ENCODE measurements at places on chromosomes 2 and 18. TPM values are rescaled to one million over a fixed set of nuclear protein-coding genes. Genes with fewer than 3 reads are reported as not detected.

- no peak for DNase-seq
Observed at GRCh38 chr2:42767899-42768705, 4.2 kb upstream of the OXER1 start.

- DNase-seq: no peak
Observed at GRCh38 chr2:96860065-96861029, 2.5 kb upstream of the ANKRD39 start.

RGPD4 gene
- polyA plus RNA-seq: not detected

DNA sequence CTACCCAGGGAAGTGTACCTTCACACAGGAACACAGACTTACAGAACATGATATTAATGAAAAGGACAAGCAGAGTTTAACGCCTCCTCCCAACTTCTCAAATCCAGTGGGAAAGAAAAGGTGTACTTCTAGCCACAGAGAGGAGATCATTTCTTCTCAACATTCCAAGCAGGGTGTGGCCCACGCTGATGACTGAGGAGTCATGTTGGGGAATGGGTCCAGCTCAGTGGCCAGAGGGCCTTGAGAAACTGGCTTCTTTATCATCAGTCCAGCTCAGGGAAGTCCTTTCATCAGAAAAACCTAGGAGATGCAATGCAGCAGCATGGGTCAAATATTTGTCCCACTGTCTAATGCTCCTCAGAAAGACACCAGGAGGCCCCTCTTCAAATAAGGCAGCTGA, 63.0 kb downstream of the RBM43 start:
- DNase-seq: no peak

DNA sequence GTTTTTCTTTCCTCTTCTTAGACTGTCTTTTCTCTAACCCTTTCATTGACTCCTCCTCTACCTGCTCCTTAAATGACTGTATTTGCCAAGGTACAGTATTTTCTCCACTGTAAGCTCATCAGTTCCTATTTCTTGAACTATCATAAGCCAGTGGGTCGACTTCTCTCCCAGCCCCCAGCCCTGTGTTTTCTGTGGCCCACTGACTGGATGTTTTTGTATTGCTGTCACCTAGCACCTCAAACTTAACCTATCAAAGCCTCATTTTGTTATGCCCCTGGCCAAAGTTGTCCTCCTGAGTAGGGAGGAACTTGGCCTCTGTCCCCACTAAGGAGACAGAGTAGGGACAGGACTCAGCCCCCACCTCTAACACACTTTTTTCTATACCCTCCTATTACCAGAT, 65.4 kb upstream of the CABLES1 start:
- no peak for DNase-seq

GRCh38 chr2:155372969-155373368, 674.5 kb downstream of the KCNJ3 start:
- DNase-seq: no peak

GRCh38 chr2:221614274-221614673, 42.2 kb upstream of the EPHA4 start:
- DNase-seq: no peak

DSG2 gene
- 55.2 TPM for polyA plus RNA-seq

GRCh38 chr2:241636182-241637017, 558 bp downstream of the THAP4 start:
- no peak for DNase-seq

GCG gene
- not detected for polyA plus RNA-seq

DNA sequence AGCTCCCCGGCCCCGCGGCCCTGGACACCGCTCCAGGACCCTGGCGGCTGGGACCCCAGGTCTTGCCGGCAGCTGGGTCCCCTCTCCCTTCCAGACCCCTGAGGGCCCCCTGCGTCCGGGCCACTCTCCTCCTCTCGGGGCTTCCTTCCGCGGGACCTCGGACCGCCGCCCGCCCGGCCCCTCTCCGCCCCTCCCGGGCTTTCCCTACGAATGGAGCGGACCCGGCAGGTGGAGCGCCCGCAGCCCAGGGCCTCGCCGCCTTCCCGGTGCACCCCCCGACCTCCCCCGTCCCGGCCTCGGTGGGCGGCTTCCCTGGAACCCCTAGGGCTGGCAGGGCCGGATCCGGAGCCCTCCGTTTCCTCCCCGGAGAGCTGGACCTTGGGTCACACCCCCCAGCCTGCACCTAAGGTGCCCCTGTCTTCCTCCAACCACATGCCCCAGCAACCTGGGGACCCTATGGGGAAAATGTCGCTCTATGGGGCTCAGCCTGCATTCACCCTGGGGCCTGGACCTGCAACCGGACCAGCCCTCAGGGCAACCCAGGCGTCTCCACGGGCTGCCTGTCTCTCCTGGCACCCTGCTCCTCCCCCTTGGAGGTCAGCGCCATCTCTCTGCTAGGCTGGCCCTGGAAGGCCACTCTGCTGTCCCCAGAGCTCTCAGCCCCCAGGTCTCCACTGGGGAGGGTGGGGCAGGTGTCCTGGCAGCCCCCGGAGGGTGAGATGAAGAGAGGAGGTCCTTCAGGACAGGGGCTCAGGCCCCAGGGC, 730 bp downstream of the B3GNT7 start:
- no peak for DNase-seq

EIF2B4 gene
- 54.5 TPM for polyA plus RNA-seq

ONECUT2 gene
- 0.08 TPM for polyA plus RNA-seq

OBSL1 gene
- polyA plus RNA-seq: 193 TPM

ASAP2 gene
- 50.3 TPM for polyA plus RNA-seq

FOXI3 gene
- polyA plus RNA-seq: 0.14 TPM

DNA sequence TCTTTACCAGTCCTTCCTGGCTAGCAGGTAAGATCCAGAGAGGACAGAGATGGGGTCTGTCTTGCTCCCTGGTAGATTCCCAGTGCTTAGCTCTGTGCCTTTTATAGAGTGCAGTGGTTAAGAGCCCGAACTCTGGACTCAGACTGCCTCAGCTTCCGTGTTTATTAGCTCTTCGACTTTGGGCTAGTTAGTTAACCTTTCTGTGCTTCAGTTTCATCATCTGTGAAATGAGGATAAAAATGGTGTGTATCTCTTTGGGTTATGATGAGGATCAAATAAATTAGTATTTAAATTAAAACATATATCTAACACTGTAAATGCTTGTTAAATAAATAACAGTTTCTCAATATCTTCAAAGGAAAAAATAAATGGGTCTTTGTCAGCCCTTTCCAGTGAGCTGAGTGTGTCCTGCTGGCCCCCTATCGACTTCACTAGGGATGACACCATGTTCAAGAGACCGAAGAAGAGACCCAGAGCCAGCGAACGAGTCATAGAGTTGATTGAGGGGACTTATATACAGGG, 38.2 kb downstream of the CERS6 start:
- no peak for DNase-seq

GRCh38 chr18:79991494-79991893, 3.1 kb upstream of the TXNL4A start:
- DNase-seq: no peak

- DNase-seq: no peak
Observed at GRCh38 chr2:114049280-114049679, 159.4 kb downstream of the ACTR3 start.

GRCh38 chr2:51710222-51710621, 678.3 kb upstream of the NRXN1 start:
- DNase-seq: no peak

DNA sequence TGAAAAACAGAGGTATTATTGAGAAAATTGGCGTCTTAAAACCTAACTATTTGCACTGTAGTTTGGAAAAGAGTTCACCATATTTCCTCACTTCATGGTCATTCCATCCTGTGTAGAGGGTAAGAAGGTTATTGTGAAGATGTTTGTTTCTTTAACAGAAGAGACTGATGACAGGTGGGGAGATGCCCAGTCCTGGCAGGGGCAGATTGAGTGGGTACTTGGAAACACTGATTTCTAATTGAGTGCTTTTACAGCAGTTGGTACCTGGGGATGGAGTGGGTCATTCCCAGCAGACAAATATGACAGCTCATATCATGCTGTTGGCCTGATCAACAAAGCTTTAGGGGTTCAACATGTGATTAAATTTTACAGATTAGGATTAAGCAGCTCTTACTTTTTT, 67.5 kb downstream of the MYOM1 start:
- no peak for DNase-seq

DAW1 gene
- polyA plus RNA-seq: 0.67 TPM

RFX8 gene
- polyA plus RNA-seq: 0.87 TPM

VSNL1 gene
- polyA plus RNA-seq: 4.3 TPM

RASGRP3 gene
- polyA plus RNA-seq: 17.1 TPM

ASB18 gene
- not detected for polyA plus RNA-seq

GRCh38 chr2:127359520-127359919, 28.3 kb downstream of the MAP3K2 start:
- DNase-seq: no peak

GRCh38 chr2:42102591-42103450, 55.0 kb downstream of the PKDCC start:
- peak; percentile 73 for DNase-seq

- DNase-seq: no peak
Observed at GRCh38 chr2:68469935-68470334, 2.5 kb downstream of the APLF start.

DNA sequence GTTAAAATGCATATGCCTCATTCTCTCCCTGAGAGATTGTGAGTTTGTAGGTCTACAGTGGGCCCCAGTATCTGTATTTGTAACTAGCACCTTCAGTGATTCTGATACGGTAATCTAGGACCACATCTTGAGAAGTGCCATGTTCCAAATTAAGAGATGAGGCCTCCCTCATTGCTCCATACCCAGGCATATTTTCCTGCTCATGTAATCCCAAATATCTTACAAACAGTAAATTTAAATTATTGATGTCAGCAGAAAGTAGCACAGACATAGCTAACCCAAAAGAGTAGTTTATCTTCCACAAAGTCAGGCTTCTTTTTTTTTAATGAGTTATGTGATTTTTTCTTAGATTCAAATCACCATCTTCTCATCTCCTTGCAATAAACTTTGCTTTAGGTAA, 263.8 kb downstream of the SETBP1 start:
- DNase-seq: no peak
